Activated naive CD4-positive, alpha-beta T cell treated with anti-CD3 and anti-CD28 coated beads for 36 hours (primary cell): ENCODE measurements at places on chromosomes 5 and 9. TPM values are rescaled to one million over a fixed set of nuclear protein-coding genes. Genes with fewer than 3 reads are reported as not detected.

The MEF2C gene
- total RNA-seq = not detected

The DRD1 gene
- not detected for total RNA-seq

The F2R gene
- total RNA-seq = 0.43 TPM

The IL3 gene
- not detected for total RNA-seq

The ANKRD55 gene
- total RNA-seq = 14.6 TPM

The DAB2IP gene
- 0.35 TPM for total RNA-seq

The TRIM36 gene
- total RNA-seq = 0.17 TPM

The FNBP1 gene
- total RNA-seq = 126 TPM

The SLC1A3 gene
- total RNA-seq = 0.86 TPM

The MEIKIN gene
- total RNA-seq = 1.4 TPM
